ENCODE measurements at places on chromosomes 2 and 18.
A peak's percentile ranks its signal among the peaks of the same experiment; 100 is the strongest.

DNA sequence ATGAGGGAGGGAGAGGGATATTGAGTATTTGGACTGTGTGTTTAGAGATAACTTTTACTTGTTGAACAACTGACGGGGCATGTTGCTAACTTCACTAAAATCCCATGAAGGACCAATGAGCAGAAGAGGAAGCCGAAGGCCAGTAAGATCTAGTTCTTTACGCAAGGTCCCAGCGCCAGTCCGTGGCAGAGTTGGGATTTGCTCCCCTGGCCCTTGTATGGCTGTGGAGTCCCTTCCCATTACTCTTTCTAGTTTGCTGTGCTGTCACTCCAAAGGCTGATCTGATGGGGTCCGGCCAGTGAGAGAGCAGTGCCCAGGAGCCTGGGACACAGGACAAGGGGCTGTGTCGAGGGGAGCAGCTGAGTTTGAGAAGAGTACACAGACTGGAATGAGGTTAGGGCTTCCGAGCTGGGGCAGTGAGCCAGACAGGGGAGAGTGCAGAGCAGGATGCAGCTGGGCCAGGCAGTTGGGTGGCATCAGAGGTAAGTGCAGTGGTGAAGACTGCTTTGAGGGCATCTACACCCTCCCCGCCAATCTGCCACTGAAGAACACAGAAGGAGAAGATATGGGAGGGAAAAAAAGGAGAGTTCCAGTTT is 692.9 kb upstream of the HS6ST1 start:
- DNase-seq: no peak

DNA sequence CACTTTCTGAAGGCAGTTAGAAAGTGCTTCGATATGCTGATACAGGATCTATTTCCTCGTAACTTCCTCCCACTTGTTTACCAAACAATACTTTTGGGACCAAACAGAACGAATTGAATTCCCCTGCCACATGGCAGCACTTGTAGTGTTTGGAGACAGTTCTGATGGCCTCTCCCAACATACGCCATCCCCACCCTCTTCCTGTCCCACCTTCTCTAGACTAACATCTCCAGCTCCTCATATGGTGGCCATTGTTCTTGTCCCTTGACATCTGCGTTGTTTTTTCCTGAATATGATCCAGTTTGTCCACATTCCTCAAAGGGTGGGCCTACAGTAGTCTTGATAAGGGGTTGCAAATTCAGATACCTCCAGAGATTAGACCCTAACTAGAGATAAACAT is 53.4 kb upstream of the ANKRD44 start:
- no peak for DNase-seq

GRCh38 chr2:201467666-201468065 is 16.1 kb downstream of the STRADB start:
- DNase-seq: no peak

GRCh38 chr2:94769733-94770132 is 101.5 kb upstream of the TEKT4 start:
- no peak for DNase-seq

DNA sequence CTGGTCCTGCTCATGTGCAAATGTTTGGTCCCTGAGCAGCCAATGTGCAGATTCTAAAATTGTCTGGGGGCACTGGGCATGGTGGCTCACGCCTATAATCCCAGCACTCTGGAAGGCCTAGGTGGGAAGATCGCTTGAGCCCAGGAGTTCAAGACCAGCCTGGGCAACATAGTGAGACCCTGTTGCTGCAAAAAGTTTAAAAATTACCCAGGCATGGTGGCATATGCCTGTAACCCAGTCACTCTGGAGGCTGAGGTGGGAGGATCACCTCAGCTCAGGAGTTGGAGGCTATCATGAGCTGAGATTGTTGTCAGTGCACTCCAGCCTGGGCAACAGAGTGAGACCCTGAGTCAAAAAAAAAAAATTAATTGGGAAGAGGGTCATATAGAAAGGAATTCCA is 5.1 kb downstream of the LIPG start:
- no peak for DNase-seq

- peak; percentile 39 for DNase-seq
Measured at GRCh38 chr18:42850174-42851083, 265.1 kb downstream of the RIT2 start.

GRCh38 chr18:76495435-76496193 is 572 bp upstream of the ZNF516 start:
- DNase-seq: peak; percentile 13

- DNase-seq: no peak
Measured at GRCh38 chr2:86747711-86748639, 27.9 kb downstream of the RMND5A start.

GRCh38 chr2:33929467-33929866 is 330.4 kb upstream of the FAM98A start:
- no peak for DNase-seq

GRCh38 chr2:239406316-239406995 is 5.6 kb upstream of the HDAC4 start:
- no peak for DNase-seq

- DNase-seq: no peak
Measured at GRCh38 chr2:38033646-38034045, 42.3 kb downstream of the CYP1B1 start.

DNA sequence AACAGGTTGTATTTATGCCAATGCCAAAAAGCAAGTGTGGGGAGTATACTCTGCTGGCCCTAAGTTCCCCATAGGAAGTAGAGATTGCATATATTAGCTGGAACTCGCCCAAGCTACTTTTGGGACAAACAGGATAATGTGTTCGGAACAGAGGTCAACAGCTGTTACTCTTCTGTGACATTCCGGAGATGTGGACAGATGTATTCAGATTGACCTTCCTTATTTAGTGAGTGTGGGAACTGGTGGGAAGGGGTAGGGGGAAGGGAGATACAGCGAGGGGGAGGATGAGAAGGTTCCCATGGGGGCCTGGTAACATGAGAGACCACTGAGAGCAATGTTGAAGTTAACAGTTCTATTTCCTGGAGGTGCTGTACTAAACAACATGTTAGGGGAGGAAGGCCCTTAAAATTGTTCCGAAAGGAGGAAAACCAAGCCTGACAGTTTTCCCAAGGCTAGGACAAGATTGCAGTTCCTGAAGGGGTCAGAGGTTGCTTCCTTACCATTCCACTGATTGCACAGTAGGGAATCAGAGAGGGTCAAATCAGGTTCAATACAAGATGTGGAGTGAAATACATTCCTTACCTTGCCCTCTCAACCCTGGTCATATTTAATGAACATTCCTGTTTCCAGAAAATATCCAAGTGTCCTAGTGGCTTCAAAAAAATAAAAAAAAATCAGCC is 14.3 kb upstream of the CD28 start:
- DNase-seq: no peak

- DNase-seq: no peak
Measured at GRCh38 chr2:53863538-53864227, 3.9 kb upstream of the GPR75 start.

- no peak for DNase-seq
Measured at GRCh38 chr2:231996797-231997540, 35.5 kb downstream of the DIS3L2 start.

GRCh38 chr2:237883951-237884446 is 24.6 kb downstream of the RAMP1 start:
- no peak for DNase-seq

- DNase-seq: no peak
Measured at GRCh38 chr18:13295894-13296293, 77.3 kb downstream of the LDLRAD4 start.

DNA sequence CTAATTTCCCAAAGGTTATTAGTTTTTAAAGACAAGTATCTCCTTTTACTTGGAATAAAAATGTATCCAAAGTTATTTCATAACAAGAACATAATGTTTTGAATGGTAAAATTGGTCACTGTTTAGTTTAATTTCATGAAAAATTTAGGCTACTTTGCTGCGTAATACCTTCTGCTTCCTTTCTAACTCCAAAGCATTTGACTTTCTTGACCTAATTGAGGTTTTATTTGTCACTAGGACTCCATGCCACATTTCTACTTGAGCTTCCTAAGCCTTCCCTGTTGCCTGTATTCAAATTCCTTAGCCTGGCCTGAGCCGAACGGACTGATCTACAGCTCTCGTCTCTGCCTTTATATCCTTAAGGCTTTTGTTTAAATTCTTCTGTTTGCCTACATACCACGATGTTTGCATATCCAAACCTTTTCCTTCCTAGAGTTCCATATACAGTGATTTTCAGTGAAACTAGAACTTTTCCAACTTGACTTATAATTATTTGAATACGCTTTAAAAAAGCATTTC is 25.1 kb downstream of the ARMC9 start:
- no peak for DNase-seq

- no peak for DNase-seq
Measured at GRCh38 chr2:47357483-47357882, 45.5 kb upstream of the MSH2 start.

- DNase-seq: no peak
Measured at GRCh38 chr18:75034937-75035336, 174.0 kb downstream of the PTGR3 start.

- DNase-seq: no peak
Measured at GRCh38 chr2:155176345-155176744, 477.9 kb downstream of the KCNJ3 start.

DNA sequence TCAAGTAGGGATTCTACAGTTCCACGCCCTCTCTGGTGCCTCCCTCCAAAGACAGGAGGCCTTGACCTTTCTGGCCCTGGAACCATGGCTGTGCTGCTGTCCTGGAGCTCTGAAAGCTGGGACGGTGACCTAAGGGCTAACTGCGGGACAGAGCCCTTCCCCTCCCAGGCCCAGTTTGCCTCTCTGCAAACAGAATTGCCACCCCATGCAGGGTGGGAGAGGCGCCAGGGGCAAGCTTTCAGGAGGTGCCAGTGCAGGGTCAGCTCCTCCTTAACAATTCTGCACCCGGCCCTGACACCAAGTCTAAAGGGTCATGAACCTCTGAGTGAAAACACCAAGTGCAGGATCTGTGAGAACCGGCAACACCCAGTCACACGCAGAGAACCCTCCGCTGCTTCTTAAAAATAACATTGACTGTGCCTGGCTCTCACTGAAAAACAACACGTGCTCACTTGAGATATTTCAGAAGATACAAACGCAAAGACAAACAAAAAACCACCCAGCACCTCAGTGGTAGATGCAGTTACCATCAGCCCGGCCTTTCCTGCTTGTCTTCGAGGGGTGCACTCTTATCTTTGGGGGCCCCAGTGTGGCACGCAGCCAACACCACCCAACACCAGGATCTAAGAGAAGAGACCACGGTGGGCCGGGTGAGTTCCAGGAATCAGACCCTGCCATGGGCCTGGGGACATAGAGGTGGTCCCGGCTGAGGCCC is 1.1 kb upstream of the SNED1 start:
- no peak for DNase-seq

DNA sequence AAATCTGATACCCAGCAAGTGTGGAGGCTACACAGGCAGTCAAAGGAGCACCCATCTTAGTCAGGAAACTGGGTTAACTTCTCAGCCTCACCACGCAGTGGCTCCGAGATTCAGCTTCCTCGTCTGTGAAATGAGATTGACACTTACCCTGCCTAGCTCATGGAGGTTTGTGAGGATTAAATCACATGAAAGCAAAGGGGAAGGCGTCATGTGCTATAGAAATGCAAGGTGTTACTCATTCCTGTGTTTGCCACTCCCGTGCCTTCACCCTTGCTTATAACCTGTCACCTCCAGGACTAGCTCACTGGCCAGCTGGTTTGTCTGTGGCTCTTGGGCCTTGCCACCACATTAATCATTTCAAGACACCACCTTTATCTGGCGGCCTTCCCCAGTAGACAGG is 118.9 kb upstream of the FOSL2 start:
- DNase-seq: no peak

DNA sequence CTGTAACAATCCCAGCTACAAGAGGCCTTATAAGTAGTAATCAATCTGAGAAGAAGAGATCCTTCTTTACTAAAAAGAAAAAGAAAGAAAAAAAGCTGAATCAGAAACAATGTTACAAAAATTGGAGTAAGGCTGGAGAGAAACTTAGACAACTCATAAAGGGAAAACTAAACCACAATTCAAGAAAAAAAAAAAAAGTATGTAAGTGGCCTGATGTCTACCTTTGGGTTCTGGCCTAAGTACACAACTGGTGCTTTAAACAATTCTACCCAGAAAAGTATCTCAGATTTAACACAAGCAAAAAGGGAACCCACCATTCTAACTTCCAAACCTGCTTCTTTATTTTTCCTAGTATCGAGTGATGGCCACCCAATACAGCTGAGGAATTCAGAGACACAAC is 45.3 kb downstream of the ZNF521 start:
- DNase-seq: no peak

DNA sequence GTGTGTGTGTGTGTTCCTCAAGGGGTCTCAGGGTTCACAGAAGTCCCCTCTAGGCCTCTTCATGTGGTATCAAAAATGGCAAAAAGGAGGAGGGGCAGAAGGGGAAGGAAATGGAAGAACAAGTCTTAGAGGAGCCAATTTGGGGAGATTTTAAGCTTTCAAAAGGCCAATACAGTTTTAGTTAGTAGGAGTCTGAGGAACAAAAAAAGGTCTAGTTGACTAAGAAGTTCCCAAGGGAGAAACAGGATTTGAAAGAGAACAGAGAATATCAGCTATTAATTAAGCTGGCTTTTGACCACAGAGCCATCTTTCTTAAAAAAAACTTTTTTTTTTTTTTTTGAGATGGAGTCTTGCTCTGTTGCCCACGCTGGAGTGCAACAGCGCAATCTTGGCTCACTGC is 7.1 kb downstream of the RNF125 start:
- DNase-seq: no peak

DNA sequence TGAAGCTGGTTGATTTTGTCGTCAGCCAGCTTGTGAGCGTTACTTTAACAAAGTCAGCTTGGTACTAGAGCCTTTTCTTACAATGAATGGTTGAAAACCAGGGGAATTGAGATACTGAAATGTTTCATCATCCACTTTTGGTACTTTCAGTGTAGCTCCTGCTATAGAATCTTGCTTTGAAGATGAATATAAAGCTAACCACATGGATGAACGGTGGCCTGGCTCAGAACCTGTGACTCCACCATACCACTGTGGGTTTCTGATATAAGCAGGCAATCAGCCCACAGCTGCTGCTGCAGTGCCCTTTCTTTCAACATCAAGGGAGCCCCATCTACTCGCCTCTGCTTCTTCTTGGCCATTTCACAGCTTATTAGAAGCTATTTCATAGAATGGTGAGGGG is 53.2 kb upstream of the GPR45 start:
- no peak for DNase-seq

- no peak for DNase-seq
Measured at GRCh38 chr2:174023591-174024523, 58.7 kb upstream of the SP3 start.

Measured in NCI-H1105 (cell line).